ENCODE measurements at places on chromosomes 2 and 18. TPM values are rescaled to one million over a fixed set of nuclear protein-coding genes. Genes with fewer than 3 reads are reported as not detected.

SF3B6 gene
- 166 TPM for polyA plus RNA-seq

DNA sequence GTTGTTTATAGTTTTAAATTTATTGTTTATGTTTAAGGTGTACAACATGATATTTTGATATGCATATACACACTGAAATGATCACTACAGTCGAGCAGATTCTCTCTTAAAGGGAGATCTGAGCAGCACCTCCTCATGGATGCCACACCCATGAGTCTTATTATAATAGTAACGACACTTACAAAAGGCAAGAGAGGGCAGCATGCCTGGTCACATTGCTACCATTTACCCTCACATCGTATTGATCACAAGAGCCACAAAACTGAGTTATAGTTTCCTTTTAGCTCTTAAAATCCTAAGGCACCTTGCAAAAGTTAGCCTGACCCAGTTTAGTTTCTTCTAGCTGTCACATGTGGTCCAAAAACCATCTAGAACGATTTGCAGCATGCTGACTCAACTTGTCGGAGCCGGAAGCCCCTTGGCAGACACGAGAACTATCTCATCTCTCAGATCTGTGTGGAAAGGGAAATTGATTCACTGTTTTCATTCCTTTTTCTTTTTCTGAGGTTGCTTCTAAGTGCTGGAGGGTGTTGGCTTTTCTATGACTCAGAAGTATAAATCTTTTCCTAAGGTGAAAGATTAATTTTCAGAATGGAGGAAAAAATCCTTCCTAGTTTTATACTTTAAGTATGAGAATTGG, 85.3 kb downstream of the CDC42EP3 start:
- DNase-seq = peak; percentile 93

DNA sequence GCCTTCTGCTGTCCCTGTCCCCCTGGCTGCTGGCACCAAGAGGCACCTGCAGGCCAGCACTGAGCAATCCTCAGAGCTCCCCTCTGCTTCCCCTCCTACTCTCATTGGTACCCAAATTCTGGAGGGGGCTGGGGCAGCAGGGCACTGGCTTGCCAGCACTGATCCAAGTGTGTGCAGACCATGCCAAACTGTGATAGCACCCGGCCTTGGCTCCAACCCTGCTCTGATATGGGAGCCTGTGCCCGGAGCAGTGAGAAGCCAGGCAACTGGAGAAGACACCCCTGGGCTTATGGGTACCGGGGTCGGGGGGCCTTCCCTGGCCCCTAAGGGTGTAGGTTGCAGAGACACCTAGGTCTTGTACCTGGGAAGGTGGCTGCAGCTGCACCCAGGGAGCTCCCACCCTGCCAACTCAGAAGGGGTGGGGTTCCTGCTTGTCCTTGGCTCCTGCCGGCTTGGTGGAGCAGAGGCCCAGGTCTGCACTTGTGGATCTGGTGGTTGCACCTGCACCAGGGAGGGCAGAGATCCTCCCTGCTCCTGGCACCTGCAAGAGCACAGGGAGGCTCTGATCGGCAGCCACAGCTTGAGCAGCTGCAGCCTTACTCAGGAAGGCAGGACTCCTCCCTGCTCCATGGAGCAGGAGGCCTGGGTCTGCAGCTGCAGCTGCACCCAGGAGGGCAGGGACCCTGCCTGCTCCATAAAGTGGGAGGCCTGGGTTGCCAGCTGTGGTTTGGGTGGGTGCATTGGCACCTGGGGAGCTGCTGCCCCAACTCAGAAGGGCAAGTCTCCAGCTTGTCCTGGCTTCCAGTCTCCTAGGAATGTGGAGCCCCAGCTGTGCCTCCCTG, 96.3 kb downstream of the BCL2L11 start:
- DNase-seq = no peak

GRCh38 chr18:79548986-79549637, 130.5 kb upstream of the CTDP1 start:
- no peak for DNase-seq

GRCh38 chr18:11148680-11149440, 509 bp downstream of the PIEZO2 start:
- no peak for DNase-seq

DNA sequence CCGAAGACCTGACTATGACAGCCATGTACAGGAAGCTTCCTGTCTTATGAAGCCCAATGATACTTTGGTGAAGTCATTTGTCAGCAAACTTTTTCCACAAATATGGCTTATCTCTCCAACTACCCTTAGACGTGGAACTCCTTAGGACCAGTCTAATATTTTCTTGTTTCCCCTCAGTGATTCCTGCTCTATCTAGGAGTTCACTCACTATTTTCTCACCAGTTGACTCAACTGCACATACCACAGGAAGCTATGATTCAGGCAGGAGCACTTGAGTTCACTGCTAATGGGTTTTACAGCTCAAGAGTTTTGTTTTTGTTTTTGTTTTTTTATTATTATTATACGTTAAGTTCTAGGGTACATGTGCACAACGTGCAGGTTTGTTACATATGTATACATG, 109.3 kb downstream of the ANTXR1 start:
- peak; percentile 84 for DNase-seq

GRCh38 chr2:7881063-7881462, 800.8 kb upstream of the ID2 start:
- peak; percentile 2 for DNase-seq

TRIM43 gene
- polyA plus RNA-seq = not detected

Measured in IMR-90 (cell line).